ENCODE measurements at places on chromosomes 4 and X.

GRCh38 chr4:76822303-76822702 is 75.6 kb downstream of the SOWAHB start:
- no peak for DNase-seq

GRCh38 chrX:120726294-120726693 is 96.4 kb upstream of the C1GALT1C1 start:
- no peak for DNase-seq

DNA sequence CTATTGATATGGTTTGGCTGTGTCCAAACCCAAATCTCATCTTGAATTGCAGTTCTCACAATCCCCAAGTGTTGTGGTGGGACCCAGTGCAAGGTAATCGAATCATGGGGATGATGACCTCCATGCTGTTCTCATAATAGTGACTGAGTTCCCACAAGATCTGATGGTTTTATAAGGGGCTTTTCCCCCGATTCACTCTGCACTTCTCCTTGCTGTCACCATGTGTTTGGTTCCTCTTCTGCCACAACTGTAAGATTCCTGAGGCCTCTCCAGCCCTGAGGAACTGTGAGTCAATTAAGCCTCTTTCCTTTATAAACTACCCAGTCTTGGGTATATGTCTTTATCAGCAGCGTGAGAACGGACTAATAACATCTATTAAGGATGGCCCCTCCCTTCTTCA is 68.8 kb downstream of the FBXW7 start:
- no peak for DNase-seq

GRCh38 chrX:10064736-10065135 is 92.0 kb upstream of the CLCN4 start:
- no peak for DNase-seq

DNA sequence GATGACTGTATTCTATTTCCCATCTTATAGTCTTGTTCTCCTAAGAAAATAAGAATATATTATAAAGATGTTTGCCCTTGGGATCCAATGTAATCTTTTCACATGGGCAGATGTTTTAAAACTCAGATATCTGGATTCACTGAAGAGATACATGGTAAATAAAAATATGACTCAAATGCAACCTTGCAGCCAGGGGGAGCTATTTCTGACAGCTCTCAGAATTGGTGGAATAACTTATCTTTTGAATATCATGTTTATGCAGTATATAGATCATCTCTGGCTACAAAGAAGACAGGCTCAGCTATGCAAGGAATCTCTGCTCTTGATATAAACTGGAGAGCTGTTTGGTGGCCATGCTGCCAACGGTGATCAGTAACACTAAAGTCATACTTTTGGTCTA is 274.7 kb downstream of the GLUD2 start:
- no peak for DNase-seq

DNA sequence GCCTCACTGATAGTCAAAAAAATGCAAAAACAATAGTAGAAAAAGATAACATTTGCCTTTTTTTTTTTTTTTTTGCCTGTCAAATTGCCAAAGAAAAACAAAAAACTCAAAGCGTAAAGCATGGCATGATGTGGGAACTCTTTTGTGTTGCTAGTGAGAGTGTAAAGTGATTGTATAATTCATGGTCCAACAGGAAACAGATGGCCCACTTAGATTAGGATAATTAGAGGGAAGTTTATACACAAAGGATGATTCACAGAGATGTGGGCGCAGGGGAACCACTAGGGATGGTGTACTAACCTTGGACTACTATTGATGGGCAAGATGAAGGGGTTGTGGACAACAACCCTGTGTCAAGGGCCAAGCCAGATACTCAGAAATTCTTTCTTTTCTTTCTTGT is 16.4 kb downstream of the MCUB start:
- no peak for DNase-seq

- DNase-seq = no peak
These were observed 38.6 kb upstream of the AMELX start for GRCh38 chrX:11254417-11255109.

DNA sequence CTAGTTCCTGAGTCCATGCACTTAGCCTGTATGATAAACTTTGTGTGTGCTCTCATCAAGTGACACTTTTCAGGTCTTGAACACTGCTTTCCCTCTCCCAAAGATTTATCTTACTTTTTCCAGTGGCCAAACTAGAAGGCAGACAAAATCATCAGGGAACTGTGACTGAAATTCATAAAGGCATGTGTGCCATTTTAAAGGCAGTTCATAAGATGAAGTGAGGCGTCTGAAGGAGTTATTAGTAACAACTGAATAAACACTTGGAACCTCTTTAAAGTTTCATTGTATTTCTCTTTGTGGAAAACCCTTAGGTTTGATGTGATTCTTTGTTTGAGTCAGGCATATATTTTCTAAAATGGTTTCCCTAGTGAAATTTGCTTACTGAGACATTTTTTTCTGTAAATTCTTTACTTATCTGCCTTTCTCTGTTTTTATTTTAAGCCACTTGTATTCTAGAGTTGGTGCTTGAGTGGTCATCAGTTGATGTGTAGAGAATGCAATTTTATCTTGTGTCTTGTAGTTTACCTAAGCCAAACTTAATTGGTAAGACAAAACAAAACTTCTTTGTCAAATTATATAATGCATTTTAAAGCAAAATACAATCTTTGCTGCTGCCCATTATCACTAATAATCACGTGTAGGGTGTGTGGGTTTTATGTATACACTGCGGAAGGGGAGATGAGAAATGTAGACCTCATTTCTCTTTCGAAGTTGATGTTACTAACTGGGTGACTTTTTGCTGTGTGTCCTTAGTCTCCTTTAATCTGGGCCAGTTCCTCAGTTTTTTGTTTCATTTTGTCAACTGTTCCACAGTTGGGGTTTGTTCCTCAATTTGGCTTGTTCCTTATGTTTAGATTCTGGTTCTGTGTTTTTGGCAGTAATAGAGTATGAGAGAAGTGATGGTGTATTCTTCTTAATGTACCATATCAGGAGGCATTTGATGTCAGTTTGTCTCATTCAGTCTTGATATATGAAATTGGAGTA is 56.8 kb downstream of the RBPJ start:
- DNase-seq = no peak

GRCh38 chr4:181278941-181279340 is 964.3 kb upstream of the TENM3 start:
- no peak for DNase-seq

DNA sequence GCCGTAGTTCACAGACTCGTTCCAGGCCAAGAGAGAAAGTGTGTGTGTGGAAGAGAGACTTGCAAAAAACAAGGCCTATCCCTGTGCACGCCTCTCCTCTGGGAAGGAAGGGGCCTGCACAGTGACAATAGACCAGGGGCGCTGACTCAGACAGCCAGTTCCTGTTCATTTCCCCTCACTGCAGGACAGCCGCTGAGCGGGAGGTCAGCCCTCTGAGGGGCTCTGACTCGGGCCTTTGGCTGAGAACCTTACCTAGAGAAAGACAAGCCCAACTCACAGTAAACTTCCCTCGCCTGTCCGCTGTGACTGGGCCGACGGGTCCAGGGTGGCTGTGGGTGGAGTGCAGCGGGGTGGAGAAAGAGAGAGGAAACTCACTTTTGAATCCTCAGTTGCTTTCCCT is 52.1 kb downstream of the RTL5 start:
- no peak for DNase-seq

GRCh38 chr4:24105327-24106038 is 215.6 kb upstream of the PPARGC1A start:
- no peak for DNase-seq

DNA sequence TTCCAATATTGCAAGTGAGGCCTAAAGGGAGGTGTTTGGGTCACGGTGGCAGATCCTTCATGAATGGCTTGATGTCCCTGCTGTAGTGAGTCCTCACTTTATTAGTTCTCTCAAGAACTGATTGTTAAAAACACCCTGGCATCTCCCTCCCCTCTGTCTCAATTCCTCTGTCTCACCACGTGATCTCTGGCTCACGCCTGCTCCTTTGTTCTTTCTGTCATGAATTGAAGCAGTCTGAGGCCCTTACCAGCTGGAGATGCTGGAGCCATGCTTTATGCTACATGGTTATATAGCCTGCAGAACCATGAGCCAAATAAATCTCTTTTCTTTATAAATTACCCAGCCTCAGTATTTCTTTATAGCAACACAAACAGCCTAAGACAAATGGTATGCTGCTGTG is 980.7 kb upstream of the GRIA3 start:
- DNase-seq = no peak

- no peak for DNase-seq
These were observed 84.7 kb upstream of the CBR4 start for GRCh38 chr4:169094656-169095231.

- no peak for DNase-seq
These were observed 27.2 kb downstream of the HTR2C start for GRCh38 chrX:114611018-114611619.

GRCh38 chr4:119652998-119653397 is 24.4 kb upstream of the PDE5A start:
- DNase-seq = no peak

- no peak for DNase-seq
These were observed 45.8 kb downstream of the LDB2 start for GRCh38 chr4:16852644-16853043.

- DNase-seq = no peak
These were observed 654.6 kb downstream of the IL1RAPL1 start for GRCh38 chrX:29241809-29242208.

- DNase-seq = no peak
These were observed 15.0 kb downstream of the ABLIM2 start for GRCh38 chr4:8143392-8144140.

GRCh38 chr4:31702326-31702725 is 982.2 kb downstream of the PCDH7 start:
- DNase-seq = no peak

DNA sequence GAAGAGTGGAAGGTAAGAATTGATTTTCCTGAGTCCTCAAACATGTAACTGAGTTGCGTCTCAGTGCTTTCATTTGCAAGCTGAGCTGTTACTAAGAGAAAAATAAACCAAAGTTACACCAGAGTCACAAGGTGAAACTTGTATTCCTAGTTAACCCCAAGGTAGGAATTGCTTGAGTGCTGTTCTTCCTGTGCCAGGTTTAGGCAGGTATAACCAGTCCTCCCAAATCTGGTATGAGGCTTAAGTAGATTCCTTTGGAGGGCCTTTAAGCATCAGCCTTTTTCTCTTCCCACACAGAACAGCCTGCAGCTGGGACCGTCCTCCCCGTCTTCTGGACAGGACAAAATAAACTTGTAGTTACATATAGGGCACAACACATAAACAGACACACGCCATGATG is 2.3 kb upstream of the BTC start:
- DNase-seq = no peak

DNA sequence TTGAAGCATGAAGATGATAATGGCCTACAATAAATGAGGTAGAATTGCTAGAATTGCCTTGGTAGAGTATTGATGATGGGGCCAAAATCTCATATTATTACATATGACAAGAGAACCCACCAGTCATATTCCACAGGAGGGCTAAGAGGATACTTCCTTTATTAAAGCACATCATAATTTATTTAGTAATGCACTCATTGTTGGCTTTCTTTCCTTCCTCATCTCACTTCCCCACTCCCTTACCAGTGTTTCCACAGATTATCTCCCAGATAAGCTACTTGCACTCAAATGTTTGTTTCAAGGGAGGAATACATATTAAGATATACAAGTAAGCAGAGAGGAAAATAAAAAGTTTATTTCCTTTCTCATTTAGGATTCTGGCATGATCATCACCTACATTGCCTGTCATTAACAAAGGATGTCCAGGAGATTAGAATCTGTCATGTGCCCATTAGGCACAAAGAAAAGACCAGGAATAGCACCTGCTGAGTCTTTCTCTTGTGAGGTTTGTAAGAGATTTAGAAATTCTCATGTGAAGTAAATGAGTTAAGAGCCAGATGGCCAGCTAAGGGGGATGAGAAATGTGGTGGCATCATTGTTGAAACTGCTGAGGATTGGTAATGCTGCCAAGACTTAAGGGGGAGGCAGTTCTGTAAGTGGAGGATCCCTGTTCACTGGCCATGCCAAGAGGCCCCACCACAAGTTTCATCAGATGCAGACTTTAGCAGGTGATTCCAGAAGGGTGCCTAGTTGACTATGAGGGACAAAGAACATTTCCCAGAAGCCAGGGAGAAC is 52.4 kb upstream of the PRDM8 start:
- DNase-seq = no peak

DNA sequence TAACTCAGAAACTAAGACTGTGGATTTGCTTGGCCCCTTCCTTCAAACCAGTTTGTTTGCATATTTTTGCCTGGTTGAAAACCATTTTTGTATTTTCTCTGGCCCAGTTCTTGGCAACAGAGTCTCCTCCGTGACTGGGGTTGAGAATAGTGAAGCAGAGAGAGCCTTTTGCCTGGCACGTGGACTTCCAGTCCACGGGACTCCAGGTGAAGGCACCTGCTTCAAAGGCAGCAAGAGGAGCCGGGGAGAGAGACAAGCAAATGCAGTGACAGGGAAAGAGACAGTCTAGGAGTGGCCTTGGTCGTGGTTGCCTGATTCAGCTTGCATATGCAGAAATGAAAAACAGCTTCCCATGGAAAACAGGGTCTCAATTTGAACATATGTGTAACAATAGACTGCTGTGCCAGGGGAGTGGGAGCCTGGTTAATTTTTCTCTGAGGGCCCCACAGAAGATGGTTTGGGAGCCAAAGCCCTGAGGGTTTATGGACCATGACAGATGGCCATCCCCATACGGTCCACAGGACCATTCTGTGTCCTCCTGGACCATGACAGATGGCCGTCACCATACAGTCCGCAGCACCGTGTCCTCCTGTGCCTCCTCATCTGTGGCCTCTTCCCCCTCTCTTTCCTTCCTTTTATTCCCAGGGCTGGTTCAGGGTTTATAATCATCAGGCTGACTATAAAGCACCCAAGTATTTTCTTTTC is 272.2 kb upstream of the RASGEF1B start:
- DNase-seq = no peak

GRCh38 chrX:69173906-69174305 is 8.7 kb upstream of the PJA1 start:
- DNase-seq = peak; percentile 75

DNA sequence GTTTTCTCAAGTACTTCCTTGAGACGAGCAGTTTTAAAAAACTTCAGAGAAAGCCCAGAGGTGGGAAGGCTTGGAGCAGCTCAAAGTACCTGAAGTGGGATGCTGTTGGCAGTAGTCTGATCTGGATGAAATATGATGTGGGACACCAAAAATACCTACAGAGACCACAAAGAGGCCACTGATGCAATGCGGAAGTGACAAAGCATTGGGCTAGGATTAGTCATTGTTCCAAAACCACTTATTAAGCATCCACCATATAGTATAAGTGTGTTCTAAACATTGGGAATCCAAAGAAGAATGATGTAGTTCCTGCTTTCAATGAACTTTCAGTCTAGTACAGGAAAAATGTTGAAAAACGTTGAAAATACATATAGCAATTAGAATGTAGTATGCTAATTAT is 386.1 kb upstream of the CNKSR2 start:
- DNase-seq = no peak

- DNase-seq = no peak
These were observed 40.8 kb downstream of the RHOXF2B start for GRCh38 chrX:120036704-120037103.
